Right atrium auricular region (tissue), 2 donors: ENCODE measurements at places on chromosomes 5 and 9.

DNA sequence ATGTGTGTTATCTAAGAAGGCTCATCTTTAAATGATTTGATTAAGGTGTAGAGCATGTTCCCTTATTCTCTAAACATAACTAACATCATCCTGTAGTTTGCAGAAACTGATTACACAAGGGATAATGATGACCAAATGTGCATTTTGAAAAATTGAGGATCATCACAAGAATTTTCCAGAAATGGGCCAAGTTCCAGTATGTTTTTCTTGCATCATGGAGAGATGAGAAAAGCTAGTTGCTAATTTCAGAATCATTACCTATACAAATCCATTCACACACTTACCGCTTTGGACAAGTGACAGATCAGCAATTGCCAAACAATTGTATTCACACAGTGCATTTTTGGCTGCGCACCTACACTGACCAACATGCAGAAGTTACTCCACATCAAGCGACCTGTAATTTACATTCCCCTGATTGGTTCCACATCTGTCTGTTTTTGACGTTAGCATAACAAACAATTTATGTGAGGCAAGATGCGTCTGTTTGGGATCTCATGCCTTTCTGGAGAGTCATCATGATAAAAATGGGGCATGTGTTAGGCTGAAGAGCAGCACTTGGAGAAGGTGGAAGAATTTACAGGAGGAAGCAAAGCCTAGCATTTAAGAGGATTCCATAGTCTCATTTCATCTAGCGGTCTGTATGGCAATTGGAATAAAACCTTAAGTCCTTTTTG lies 2.8 kb upstream of the BNC2 start:
- DNase-seq = no peak

GRCh38 chr9:94586814-94587213 lies 6.8 kb downstream of the FBP2 start:
- DNase-seq = no peak

- DNase-seq = no peak
Measured at GRCh38 chr5:14854799-14855198, 16.8 kb downstream of the ANKH start.

DNA sequence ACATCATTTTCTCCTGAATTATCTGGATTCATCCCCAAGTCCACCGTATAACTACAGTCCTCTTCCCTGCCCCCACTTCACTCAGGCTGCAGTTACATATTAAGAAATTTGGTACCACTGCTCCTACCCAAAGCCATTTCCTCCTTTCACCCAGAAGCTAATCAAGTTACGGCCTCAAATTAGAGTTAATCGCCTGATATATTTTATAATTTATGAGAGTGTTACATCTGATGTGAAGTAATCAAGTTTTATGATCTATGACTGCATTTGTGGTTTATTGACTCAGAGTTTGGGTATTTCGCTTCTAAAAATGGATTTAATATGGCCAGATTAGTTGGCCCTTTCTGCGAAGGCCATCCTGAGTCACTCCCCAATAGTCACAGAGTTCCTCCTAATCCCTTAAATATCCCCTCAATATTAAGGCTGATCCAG lies 223.6 kb upstream of the KIF2A start:
- no peak for DNase-seq

DNA sequence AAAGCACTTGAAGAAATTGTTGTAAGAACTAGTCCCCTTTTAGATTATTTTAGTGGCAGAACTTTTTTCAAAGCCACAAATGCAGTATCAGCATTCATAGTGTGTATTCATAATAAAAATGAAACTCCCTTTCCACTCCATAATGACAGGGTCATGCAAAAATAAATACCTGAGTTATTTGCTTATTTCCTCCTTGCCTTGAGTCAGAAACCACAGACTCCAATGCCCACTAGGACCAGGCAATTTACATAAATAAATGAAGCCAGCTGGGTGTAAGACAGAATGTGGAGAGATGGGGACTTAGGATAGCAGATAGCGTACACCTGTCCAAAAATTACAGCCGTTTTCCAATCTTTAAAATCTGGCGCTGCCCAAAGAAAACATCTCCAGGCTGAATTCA lies 417.8 kb downstream of the TMEM161B start:
- DNase-seq = no peak

GRCh38 chr5:30001826-30002225 lies 1191.7 kb upstream of the CDH6 start:
- no peak for DNase-seq

- DNase-seq = no peak
Measured at GRCh38 chr9:132042324-132042723, 37.3 kb downstream of the MED27 start.

- no peak for DNase-seq
Measured at GRCh38 chr5:61313960-61314681, 17.9 kb upstream of the ZSWIM6 start.

GRCh38 chr5:173785400-173785799 lies 102.7 kb upstream of the CPEB4 start:
- DNase-seq = no peak

DNA sequence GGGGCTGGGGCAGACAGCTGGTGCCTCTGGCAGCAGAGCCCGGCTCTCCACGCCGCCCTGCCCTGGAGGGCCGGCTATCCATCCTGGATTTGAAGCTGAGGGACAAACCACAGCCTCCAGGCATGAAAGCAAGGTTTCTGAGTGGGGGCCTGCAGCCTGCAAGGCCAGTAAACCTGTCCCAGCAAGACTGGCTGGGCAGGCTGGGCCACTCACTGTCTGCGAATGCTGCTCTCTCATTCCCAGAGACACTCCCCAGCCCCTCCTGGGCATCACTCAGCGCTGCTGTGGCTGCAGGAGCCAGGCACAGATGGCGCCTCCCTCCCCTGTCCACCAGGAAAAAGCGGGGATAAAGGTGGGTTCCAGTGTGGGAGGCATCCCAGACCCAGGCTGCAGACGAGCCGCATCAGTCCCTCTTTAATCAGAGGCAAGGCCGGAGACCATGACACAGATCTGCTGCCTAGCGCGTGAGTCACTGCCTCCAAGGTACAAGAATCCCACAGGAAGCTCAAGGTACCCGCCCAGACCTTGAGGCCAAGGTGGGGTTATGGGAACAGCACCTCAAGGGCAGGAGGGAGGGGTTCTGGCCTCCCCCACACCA lies 118.0 kb downstream of the VAV2 start:
- DNase-seq = no peak

DNA sequence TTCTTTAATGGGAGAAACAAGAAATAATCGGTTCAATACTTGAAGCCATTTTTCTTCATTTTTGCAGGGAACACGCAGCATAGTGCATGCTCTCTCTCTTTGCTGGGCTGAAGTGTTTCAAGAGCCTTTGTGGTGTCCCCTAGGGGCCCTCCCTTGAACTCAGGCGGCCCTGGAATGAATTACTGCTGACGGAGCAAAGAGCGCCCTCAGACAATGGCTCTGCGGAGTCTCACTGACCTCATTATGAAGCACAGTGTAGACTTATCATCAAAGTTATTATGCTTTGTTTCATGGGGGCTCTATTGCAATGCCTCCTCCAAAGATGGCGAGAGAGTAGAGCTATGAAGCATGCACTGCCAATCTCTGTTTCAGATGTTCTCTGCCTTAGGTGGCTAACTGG lies 64.8 kb upstream of the ADCY2 start:
- no peak for DNase-seq

GRCh38 chr5:74772359-74772758 lies 5.3 kb downstream of the NSA2 start:
- DNase-seq = no peak

GRCh38 chr5:111998871-111999270 lies 241.9 kb upstream of the NREP start:
- no peak for DNase-seq

- DNase-seq = peak; percentile 68
Measured at GRCh38 chr9:126228781-126229444, 97.7 kb upstream of the MVB12B start.

- DNase-seq = no peak
Measured at GRCh38 chr9:117696154-117696553, 8.0 kb upstream of the TLR4 start.

- DNase-seq = no peak
Measured at GRCh38 chr5:137641148-137641547, 94.7 kb downstream of the KLHL3 start.

DNA sequence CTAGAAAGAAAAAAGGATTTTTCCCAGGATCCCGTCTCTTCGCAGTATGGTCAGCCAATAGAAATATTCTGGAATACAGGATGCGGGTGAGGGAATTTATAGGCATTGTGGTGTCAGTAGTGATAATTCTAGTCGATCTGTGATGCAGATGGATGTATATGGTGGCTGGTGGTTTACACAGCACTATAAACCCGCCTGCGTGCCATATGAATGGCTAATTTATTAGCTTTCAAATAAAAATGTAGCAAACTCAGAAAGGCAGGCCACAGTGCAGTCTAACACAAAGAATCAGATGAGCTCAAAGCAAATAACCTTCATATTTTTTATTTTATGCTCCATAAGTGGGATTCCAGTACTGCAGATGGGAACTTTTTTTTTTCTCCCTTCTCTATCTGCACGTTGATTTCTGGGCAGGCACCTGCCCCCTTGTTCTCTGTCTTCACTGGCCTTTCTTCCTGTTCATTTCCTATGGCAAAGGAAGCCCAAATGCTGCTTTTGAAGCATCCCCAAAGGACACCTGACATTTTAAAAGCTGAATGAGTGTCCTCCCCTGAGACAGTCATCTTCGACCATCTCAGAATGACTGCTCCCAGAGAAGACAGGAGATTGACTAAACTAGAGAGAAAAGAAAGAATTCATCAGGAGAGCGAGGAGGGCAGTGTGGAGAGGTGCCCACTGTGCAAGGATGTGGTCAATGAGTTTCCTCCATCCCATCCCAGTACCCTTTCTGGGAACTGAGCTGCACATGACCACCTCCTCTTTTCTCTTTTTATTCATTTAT lies 52.1 kb downstream of the SEMA6A start:
- DNase-seq = no peak

- DNase-seq = no peak
Measured at GRCh38 chr9:136695955-136696354, 8.7 kb upstream of the AGPAT2 start.

DNA sequence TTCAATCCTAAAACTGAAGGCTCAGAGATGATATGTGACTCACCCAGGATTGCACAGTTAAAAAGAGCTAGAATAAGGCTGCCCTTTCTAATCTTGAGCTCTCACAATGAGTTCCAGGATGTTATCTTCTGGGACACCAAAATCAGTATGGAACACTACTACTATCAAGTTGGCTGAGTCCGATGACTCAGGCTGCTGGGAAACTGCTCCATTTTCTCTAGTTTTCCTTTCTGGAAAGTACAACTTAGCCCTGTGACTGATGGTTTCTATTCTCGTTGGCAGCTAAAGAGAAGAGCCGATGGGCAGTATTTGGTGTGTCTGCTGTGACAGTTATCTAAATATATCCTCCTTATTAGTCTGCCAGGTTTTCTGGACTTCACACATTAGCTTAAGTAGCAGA lies 37.9 kb upstream of the DPYSL3 start:
- no peak for DNase-seq

DNA sequence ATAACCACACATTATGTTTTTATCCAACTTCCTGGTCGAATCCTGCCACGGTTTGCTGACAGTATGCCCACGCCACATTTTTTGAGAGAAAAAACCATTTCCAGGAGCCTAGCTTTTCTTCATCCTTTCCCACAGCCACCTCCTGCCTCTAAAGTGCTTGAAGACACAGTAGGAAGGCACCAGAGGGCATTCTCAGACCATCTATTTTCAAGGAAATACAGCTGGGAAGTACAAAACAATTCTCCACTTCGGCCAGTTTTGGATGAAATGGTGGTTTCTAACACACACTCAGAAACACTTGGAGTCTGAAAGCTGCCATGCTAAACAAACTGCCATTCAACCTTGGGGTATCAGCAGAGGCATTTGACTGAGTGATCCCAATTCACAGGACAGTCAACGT lies 86.3 kb upstream of the RPS23 start:
- DNase-seq = no peak

DNA sequence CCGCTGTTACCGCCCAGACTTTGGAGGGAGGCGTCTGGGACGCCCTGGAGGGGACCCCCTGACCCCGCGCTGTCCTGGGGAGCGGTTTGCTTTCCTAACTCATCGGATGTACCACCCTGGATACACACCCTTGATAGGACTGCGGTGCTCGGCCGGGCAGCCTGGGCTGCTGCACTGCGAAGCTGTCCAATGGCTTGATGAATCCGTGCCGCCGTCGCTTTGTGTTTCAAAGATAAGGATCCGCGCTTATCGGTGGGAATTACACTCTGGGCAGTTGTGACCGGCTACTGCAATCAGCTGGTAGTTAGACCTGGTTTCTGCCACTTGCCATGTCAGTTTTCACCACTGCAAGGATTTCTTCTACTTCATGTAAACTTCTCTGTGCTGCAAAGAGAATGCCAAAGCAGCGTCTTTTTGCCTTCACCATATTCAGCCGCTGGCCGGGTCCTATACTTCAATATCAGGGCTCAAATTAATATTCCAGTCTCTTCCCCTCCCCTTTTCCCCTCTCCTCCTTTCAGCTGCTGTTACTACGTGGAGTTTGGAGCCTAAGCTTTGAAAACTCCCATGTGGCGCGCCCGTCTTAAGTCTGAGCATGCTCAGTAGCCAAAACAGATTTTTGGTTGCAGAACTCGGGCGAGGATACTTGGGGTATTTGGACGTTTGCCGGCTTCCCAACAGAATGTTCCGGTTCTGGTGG lies 727 bp downstream of the SMAD5 start:
- peak; percentile 63 for DNase-seq

GRCh38 chr9:113220467-113221002 lies 542 bp downstream of the FKBP15 start:
- DNase-seq = no peak

- DNase-seq = peak; percentile 26
Measured at GRCh38 chr5:1545805-1546355, 22.1 kb upstream of the LPCAT1 start.

DNA sequence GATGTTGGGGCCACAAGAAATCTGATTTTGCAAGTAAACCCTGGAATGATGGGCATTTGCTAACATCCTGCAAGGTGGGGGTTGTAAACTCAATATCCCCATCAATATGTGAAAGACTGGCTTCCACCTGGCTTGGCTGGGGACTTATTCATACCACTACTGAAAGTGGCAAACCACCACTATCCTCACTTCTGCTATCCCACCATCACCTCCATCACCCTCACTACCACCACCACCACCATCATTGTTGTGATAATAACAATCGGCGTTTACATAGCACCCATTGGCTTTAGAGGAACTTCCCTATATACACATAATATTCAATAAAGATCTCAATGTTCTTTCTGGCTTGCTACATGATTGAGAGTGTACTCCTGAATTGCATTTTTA lies 224.7 kb upstream of the DAP start:
- no peak for DNase-seq
